ENCODE measurements at places on chromosomes 1 and 21.

- DNase-seq: no peak
Observed at GRCh38 chr1:117919376-117919775, 10.0 kb downstream of the GDAP2 start.

DNA sequence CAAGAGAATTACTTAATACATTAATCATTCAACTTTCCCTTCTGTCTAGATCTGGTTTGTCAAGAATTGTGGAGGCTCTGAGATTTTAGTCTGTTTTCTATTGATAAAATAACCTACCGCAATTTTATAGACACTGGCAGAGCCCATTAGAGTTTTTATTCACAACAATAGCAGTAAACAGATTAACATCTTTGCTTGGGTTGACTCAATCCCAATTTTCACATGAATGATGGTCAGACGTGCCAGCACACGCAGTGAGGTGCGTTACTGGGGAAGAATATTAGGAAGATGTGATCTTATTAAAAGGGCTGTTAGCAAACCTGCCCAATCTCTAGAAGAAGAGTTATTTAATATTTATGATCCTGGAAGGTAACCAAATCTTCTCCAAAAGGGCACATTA, 736.6 kb downstream of the MRPL39 start:
- DNase-seq: no peak

DNA sequence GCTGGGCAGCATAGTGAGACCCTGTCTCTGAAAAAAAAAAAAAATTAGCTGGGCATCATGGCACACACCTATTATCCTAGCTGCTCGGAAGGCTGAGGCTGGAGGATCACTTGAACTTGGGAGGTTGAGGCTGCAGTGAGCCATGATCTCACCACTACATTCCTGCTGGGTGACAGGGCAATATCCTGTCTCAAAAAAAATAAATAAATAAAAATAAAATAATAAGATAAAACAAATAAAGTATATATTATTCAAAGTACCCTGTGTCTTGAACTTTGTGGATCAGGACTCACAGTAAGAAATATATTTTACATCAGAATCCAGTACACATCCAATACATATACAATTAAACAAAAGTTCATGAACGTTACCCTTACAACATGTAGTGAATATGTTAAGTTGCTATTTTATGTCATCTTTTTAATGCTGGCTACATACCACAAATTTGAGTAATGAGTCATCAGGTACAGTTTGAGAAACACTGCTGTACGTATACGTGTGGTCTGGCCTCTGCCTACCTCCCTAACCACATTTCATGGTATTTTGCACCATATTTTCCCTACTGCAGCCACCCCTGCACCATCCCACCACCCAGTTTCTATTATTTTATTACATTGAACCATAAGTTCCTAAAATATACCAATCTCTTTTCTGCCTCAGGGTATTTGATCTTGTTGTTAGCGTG, 4.4 kb downstream of the NME7 start:
- no peak for DNase-seq

DNA sequence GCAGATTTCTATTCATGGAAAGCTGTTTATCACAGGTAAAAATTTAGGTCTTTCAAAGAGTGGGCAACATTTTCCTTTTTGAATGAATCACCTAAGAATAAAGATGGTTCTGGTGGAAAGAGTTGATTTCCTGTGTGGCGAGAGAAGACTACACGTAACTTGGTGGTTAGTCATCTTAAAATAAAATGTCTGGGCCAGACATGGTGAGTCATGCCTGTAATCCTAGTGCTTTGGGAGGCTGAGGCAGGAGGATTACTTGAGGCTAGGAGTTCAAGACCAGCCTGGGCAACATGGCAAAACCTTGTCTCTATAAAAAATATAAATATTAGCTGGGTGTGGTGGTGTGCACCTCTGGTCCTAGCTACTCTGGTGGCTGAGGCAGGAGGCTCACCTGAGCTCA, 65.7 kb downstream of the DISP1 start:
- DNase-seq: peak; percentile 9

DNA sequence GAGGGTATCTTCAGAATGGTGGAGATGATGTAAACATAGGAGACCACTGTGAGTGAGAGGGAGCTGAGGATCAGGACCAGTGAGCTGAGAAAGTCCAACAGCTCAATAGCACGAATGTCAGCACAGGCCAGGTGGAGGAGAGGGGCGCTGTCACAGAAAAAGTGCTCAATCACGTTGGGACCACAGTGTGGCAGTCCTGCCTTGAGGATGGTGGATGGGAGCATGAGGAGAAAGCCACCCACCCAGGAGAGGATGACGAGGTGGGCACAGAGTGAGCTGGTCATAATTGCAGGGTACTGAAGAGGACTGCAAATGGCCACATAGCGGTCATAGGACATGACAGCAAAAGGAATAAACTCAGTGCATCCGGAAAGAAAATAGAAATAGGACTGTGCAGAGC, 8.1 kb downstream of the OR11L1 start:
- no peak for DNase-seq

GRCh38 chr1:236353813-236354212, 40.3 kb upstream of the EDARADD start:
- no peak for DNase-seq

GRCh38 chr1:67060811-67061218, 6.9 kb upstream of the SLC35D1 start:
- DNase-seq: no peak

GRCh38 chr1:155882235-155882634, 22.9 kb downstream of the SYT11 start:
- DNase-seq: no peak

DNA sequence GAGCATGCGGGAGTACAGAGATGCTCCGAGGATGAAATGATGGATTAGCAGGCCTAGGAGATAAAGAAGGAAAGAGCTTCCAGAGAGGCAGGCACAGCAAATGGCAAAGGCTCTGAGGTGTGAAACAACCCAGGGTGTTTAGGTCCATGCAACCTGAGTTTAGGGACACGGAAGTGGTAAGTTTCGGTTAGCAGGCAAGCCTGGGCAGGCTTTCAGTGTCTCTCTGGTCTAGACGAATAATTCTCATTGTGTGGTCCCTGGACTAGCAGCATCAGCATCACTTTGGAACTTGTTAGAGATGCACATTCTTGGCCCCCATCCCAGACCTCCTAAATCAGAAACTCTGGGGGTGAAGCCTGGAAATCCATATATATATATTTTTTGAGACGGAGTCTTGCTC, 18.6 kb downstream of the NKAIN1 start:
- no peak for DNase-seq

DNA sequence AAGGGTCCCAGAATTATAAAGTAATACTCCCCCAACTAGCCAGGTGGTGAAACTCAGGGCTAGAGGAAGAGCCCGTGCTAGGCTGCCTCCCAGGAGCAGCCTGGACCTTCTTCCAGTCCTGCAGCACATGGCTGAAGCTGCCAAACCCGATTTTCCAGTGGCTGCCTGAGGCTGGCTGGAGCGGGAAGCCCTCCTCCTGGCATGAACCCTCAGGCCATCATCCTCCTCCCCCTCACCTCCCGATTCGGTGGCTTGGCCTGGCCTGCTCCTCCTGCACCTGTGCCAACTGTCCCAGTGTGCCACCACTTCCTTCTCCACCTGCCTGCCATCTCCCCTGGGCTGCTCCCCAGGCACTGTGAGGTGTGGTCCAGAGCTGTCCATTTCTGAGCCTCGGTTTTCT, 3.0 kb upstream of the TSPAN1 start:
- no peak for DNase-seq

- DNase-seq: no peak
Observed at GRCh38 chr1:68223687-68224086, 8.6 kb downstream of the WLS start.

- no peak for DNase-seq
Observed at GRCh38 chr1:95197616-95198252, 36.3 kb upstream of the RWDD3 start.

DNA sequence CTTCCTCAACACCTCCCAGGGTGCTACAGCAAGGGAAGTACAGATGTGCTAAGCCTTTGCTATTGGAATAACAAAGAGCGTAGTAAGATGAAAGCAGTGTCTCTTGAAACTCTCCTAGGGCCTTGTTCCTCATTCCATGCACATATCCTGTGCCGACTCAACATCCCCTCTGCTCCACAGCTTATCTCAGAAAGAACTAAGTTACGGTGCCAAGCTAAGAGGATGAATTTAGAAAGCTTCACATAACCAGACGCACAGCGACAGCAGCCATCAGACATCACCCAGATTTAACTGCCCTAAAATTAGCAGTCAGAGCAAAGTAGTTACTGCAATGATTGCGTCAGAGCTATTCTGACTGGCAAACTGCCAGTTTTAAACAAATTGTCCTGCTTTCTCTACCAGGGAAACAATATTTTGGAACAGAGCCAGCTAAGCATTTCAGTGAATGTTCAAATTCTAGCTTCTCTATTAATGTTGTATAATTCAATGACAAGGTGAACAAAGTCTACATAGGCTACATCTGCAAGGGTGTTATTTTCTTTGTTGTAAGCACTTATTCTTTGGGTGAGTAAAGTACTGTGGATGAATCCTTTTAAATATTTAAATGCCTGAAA, 9.5 kb downstream of the SIPA1L2 start:
- peak; percentile 39 for DNase-seq

DNA sequence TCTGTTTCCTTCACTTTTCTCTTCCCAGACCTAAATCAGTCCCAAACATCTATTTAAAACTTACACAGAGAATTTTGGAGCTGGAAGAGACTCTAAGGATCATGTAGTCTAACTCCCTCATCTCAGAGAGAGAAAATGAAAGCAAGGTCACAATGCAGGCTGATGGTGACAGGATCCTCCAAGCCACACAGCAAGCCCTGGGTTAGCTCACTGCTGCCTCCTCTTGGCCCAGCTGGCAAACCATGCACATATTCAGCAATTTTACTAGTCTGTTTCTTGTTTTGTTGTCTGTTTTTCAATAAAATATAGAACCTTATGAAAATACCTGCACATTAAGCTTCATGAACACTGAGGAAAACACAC, 27.7 kb upstream of the LY9 start:
- DNase-seq: peak; percentile 82

DNA sequence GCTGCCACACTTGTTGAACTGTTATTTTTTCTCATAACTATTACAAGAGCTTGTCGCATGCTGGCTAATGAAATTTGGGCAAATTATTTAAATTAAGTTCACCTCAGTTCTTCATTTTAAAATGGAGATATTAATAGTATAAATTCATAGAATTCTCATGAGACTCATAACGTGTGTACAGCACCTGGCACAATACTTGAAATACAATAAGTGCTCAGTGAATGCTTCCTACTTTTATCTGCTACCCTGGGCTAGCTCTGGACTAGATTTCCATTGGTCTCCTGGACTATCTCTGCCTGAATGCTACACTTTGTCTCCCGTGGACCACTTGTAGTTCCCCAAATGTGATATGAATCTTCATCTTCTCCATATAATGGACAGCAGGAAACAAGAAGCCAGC, 919 bp downstream of the SLAMF6 start:
- DNase-seq: no peak

DNA sequence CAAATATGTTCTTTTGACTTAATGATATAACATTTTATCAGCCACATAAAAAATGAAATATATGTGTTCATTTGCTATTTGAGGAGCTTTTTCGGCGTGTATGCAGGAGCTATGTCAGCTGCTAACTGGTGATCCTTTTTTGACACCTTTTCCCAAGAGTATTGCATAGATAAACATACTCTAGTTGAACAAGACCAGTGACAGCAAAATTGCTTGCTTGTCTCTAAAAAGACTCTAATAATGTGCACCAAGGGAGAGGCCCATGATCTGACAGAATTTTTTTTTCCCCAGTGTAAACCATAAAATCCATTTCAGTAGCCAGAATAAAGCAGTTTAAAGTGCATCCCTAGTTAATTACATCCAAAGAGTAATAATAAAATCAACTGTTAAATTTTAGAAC, 103.6 kb upstream of the BARHL2 start:
- DNase-seq: no peak

GRCh38 chr1:112312315-112312714, 83.7 kb upstream of the CTTNBP2NL start:
- no peak for DNase-seq

DNA sequence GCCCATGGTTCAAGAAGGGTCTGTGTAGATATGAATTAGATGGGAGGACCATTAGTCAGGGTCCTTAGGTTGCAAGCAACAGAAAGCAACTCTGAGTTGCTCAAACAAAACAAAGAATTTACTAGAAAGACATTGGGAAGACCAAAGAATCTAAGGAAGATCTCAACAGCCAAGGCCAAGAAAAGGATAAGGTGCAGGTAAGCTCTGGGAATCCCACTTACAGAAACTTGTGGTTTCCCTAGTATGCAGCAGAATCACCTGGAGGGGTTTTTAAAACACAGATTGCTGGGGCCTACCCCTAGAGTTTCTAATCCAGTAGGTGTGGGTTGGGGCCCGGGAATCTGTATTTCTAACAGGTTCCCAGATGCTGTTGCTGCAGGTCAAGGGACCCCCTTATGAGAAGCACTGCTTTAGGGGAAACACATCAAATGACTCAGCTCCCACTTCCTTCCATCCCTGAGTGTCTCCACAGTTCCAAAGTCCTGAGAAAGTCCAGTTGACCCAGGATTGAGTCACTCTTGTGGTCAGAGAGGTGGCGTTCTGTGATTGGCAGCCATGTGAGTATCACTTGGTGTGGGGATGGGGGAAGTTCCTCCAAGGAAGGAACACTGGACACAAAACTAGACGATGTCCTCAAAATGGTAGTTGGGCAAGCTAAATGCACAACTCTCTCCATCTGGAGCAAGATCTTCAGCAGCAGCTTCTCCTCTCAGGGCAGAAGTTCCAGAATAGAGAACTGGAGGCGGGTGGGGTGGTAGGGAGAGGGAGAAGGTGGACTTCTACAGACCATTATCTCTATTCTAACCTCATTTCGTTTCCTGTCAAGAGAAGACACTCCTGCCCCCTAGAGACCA, 24.2 kb upstream of the EYA3 start:
- DNase-seq: no peak

- no peak for DNase-seq
Observed at GRCh38 chr1:194338241-194338948, 1152.0 kb upstream of the B3GALT2 start.

- no peak for DNase-seq
Observed at GRCh38 chr1:87104945-87105344, 190.5 kb downstream of the HS2ST1 start.

DNA sequence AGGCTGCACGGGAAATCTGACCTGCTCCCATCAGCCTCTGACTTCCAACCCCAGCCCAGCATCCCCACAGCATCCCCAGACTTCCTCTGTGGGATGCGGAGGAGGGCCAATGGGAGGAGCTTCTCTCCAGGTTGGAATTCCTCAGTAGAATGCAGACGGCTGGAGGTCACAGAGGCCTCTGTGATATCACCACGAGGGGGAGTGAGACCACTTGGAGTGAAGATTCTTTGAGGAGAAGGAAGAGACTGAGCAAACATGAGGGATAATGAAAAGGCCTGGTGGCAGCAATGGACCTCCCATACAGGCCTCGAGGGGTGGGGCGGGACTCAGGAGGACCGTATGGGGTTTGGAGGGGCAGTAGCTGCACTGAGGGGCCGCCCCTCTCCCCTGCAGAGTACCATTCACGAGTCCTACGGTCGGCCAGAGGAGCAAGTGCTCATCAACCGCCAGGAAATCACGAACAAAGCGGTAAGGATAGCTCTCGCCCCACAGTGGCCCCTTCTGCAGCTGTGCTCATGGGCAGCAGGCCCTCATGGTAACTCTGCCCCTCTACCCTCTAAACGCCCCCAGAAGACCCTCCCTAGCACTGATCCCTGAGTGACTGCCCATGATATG, at the start of gene CATSPER4:
CATSPER4 (plus strand) TSS at position 230 of the 615 bp plus-strand sequence; CDS start at position 256, 26 bp downstream.
- DNase-seq: no peak

- DNase-seq: peak; percentile 37
Observed at GRCh38 chr1:151511636-151512215, 539 bp downstream of the CGN start.

- DNase-seq: no peak
Observed at GRCh38 chr1:171583591-171584201, 38.3 kb upstream of the MYOCOS start.

- DNase-seq: no peak
Observed at GRCh38 chr1:205580140-205580922, 51.5 kb downstream of the ELK4 start.

- no peak for DNase-seq
Observed at GRCh38 chr1:245645894-245646293, 491.1 kb downstream of the KIF26B start.
